AG10803 (cell line): ENCODE measurements at places on chromosomes 7 and 10.

GRCh38 chr10:103199488-103199887 lies 6.4 kb upstream of the NT5C2 start:
- DNase-seq, result no peak

DNA sequence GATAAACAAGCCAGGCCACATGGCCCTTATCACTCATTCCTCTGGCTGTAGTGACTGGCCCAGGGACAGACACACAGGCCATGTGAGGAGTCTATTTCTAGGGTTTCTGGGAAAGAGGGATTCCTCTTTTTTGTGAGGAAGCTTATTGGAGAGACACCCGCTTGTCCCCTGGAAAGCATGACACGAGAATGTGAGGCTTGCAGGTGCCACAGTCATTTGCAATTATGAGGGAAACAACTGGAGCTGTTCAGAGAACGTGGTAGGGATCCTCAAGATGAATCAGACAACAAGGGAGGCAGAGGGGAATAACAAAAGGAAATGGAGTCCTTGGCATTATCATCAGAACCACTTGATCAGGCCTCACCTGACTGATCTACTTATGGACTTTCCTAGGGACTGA lies 64.5 kb downstream of the ADCYAP1R1 start:
- DNase-seq, result no peak

GRCh38 chr7:100825215-100825671 lies 2.1 kb downstream of the EPHB4 start:
- DNase-seq, result peak; percentile 17

- DNase-seq, result peak; percentile 35
Measured at GRCh38 chr7:132557489-132558044, 18.7 kb downstream of the PLXNA4 start.

DNA sequence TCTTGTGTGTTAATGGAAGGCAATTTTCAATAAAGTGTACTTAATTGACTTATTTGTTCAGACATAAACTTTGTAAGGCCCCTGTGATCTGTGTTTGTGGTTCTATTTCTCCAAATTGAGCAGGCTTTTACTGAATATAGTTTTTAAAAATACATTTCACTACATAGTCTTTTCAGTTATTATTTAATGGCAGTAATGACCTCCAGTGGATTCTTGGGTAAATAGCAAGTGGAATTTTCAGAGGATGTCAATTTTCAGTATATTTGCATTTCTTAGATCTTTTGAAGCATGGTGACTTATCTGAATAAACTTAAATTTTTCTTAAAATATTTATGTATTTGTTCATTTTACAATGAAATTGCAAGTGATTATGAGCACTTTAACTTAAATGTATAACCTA lies 203.1 kb upstream of the PCLO start:
- no peak for DNase-seq

- peak; percentile 63 for DNase-seq
Measured at GRCh38 chr10:97279121-97279815, 13.2 kb downstream of the ARHGAP19 start.

- DNase-seq, result no peak
Measured at GRCh38 chr7:116525298-116525912, 569 bp downstream of the CAV1 start.
